ENCODE measurements at places on chromosomes 6 and 20.

DNA sequence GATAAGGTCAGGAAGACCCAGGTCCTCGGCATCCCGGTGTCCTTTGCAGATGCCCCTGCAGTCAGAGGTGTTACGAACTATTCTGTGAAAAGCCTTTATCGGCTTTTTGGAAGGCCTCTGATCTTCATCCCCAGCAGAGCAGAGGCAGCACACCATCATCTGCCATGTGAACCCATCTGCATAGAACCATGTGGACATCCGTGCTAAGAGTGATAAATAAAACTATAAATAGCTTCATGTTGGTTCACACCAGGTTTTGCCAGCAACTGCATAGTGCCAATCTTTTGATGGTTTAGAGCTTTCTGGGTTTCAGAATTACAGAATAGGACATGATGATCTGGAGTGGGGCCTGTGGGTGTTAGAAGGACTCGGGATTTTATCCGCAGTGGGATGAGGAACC lies 33.6 kb downstream of the SIRPA start:
- no peak for DNase-seq

GRCh38 chr6:105746509-105746908 lies 339.6 kb upstream of the PRDM1 start:
- no peak for DNase-seq

- no peak for DNase-seq
Observed at GRCh38 chr20:17624551-17625245, 54.8 kb downstream of the DSTN start.

GRCh38 chr6:29676981-29677601 lies 3.9 kb downstream of the ZFP57 start:
- no peak for DNase-seq

DNA sequence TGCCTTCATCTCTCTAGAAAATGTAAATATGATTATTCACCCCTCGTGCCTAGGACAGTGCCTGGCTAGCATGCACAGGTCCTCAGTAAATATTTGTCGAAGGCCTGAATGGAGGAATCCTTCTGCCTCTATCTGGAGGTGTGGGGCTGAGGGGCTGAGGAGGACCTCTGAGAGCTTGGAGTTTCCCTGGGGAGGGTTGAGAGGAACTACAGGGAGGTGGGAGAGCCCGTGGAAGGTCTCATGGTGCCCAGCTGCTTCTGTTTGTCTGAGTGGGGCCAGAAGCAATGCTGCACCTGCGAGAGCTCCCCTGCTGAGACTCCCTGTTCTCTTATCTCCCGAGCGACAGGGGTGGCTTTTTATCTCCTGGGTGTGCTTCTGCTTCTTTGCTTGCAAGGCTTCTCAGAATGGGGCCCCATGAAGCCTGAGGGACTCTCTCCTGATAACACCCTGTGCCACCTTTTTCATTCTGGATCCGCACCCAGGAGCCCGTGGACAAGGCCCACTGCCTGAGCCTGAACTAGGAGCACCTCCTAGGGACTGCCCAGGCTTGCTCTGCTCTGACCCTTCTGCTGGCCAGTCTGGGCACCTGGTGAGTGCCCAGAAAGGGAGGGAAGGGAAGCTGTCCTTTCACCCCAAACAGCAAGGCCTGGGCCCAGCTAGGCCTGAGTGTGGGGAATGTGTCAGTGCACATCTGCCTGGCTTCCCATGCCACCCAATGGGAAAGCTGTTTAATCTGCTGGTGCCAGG lies 2.4 kb downstream of the SLC29A1 start:
- no peak for DNase-seq

DNA sequence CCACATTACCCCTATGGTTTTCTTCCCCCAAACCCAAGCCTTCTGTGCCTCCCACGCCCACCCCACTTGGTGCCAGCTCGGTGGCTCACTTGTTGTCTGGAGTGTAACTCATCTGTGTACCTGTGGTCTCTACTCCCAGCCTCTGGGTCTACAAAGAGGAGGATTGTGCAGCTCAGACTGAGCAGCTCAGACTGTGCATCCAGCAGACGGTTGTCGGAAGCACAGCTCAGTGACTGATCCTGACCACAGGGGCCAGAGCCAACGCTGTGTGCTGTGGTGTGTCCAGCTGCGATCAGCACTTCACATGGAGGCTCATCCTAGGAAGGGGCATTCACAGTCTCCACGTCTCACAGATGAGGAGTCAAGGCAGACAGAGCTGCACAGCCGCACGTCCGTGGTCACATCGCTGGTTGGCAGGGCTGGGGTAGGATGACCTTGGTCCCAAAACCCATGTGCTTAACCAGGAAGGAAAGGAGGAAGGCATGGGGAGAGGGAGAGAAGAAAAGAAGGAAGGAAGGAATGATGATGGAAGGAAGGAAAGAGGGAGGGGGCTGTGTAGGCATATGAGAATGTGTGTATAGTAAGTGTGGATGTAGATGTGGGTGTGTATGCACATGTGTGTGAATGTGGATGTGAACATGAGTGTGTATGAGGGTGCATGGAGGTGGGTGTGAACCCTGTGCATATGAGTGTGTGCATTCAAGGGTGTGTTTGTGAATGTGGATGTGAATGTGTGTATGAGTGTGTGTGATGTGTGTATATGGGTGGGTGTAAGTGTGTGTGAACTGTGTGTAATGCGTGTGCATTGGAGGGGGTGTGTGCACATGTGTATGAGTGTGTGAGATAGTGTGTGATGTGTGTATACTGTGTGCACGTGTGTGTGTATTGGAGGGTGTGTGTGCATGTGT lies 28.2 kb upstream of the STX16 start:
- no peak for DNase-seq

GRCh38 chr20:50136822-50137599 lies 16.5 kb downstream of the PEDS1 start:
- no peak for DNase-seq

- no peak for DNase-seq
Observed at GRCh38 chr6:35569011-35569461, 56.3 kb upstream of the TULP1 start.

DNA sequence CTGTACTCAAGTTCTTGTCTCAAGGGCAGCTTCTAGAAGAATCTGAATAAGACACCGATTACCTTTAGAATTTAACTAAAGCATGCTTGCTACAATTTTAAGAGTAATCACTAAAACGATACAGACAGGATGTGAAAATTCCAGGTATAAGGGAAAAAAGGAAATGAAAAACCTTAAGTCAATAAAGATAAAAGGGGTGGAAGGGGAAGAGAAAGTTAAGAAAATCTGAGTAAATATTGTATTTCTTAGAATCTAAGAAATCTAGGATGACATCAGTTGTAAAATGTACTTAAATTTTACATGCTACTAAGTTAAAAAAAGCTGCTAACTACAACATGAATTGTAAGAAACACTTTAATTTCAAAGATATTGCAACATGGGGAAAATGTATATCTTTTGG lies 30.3 kb upstream of the MOCS1 start:
- DNase-seq: no peak

DNA sequence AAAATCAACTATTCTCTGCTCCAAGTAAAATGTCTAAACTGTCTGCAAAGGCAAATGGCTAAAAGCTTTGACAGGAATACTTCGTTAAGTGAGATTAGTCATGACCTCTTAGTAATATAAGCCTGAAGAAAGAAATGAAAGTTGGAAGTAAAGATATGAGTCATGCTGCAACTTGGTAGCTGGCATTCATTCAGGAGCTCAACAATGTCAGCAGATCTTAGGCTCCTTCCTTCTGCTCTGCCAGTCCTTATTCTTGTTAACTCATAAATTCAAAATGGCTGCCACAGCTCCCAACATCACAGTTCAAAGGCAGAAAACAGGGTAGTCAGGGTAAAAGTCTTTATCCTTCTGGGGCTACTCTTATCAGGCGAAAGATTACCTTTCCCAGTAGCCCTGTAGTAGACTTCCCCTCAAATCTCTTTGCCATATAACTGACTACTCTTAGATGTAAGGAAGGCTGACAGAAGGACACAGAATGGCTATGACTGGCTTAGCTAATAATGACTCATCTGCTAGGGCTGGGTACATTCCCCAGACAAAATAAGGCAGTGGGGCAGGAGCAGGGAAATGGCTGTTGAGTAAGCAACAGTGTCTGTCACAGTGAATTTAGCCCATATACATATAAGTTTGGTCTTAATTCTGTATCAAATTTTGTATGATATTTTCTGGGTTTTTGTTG lies 24.4 kb upstream of the C6orf62 start:
- DNase-seq: no peak

- peak; percentile 84 for DNase-seq
Observed at GRCh38 chr6:26025047-26025893, 62.0 kb upstream of the HFE start.

DNA sequence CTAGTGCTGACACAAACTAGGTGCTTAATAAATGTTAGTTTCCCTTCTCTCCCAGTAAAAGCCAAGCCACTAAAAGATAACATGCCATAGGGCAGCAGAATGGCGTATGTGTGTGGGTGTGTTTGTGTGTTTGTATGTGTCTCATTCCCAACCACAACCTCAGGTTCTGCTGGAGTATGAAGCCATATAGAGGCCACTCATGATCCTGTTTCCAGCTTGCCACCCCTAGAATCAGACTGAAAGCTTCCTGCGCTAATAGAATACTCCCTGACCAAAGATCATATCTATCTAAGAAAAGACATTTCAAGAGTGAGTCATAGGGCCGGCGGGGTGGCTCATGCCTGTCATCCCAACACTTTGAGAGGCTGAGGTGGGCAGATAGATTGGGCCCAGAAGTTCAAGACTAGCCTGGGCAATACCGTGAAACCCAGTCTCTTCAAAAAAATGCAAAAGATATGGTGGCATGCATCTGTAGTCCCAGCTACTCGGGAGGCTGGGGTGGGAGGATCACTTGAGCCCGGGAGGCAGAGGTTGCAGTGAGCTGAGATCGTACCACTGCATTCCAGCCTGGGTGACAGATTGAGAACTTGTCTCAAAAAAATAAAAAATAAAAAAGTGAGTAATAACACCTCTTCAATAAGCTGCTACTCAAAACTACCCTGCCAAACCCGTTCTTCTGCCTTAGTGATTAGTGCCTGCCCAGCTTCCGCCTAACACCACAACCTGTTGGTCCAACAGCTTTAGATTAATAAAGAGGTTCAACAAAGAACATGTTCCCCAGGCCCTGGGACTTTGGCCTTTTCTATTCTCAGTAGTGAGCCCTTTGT lies 11.8 kb upstream of the SNRPC start:
- DNase-seq: no peak

DNA sequence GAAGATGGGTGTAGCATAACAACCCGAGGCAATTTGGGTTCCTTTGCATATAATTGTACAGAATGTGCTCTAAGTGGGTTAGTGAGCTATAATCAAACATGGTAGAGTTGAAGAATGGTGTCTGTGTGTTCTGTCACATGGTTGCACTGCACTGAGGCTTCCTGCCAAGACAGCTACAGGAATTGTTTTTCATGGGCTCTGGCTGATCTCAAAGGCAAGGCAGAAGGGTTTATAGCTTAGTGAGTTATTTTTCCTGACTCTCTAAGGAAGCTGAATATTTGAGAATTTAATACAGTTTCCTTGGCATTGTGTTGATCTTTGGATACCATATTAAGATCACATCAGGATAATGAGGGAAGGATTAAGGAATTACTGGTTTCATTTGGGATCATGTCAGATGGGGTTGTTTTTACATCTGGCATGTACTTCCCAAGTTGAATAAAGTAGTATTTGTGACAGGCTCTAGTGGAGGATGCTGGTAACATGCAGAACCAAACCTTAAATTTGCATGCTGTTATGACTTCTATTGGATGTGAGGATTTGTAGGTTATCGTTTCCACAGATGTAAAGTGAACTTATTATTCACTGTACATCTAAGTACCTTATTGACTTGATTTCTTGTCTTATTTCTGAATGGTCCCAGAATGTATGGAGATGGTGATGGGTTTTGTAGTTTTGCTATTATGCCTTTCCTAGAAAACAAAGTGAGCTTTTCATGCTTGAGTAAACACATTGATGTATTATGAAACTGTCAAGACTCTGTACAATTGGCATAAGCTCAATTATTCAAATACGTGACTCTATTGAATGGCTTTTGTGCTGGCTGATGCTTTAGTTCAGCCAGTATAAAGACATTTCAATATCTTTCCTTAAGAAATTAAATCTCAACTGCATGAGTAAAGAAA lies 43.3 kb downstream of the LRRC1 start:
- peak; percentile 41 for DNase-seq

DNA sequence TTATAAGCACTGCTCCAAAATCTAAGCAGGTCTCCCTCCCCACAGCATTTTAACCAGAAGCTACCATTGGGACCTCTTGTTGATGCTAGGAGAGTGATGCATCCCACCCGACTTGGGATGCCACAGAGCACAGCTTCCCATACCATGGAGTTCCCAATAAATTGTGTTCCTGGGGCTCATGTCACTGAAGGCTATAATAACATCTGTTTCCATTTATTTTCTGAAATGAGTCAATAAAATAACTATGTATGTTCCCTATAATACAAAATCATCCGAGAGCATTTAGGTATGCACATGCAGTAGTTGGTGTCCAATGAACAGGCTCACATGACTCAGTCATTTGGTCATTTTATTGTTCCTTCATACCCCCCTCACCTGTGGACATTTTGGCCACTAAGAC lies 204.2 kb downstream of the TBC1D7 start:
- DNase-seq: no peak

- DNase-seq: no peak
Observed at GRCh38 chr6:38016824-38017223, 197.3 kb downstream of the ZFAND3 start.

DNA sequence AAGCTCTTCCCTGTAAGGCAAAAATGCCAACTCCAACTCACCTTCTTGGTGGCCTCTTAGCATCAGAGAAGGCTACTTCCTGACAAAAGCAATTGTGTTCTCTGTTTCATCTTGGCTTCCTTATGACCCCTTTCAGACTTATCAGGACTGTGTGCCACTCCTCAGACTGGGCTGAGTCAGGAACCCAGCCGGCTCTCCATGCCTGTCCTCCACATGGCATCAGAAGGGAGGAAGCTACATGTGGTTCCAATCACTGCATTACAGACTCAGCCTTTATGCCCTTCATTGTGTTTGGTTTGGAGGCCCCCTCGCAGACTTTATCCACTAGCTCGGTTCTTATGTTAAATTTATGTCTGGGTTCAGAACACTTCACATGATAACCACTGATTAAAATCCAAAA lies 142.5 kb downstream of the SLC24A3 start:
- DNase-seq: no peak

DNA sequence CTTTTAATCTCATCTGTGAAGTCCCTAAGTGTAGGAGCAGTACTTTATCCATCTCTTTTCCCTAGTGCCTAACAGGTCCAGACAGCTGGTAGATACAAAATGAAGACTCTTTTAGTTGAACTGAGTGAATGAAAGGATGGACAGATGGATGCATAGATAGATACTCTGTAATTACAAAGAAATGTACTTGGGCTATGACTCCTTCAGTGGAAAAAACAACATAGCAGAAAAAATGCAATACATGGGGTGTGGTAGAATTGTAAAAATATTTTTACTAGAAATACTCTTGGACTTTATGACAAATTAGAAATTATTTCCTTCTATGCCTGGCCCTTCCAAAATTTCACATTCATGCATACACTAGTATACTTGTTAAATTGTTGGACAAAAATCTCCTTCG lies 29.3 kb downstream of the KCNQ5 start:
- no peak for DNase-seq

DNA sequence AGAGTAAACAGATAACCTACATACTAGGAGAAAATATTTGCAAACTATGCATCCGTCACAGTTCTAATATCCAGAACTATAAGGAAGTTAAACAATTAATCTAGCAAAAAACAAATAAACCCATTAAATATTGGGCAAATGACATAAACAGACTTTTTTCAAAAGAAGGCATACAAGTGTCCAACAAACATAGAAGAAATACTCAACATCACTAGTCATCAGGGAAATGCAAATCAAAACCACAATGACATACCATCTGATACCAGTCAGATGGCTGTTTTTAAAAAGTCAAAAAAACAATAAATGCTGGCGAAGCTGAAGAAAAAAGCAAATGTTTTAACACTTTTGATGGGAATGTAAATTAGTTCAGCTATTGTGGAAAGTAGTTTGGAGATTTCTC lies 1117.7 kb upstream of the MAP3K7 start:
- no peak for DNase-seq

GRCh38 chr6:132132924-132133639 lies 181.9 kb upstream of the CCN2 start:
- no peak for DNase-seq
